ENCODE measurements at places on chromosomes 6 and 20. TPM values are rescaled to one million over a fixed set of nuclear protein-coding genes. Genes with fewer than 3 reads are reported as not detected.

DNA sequence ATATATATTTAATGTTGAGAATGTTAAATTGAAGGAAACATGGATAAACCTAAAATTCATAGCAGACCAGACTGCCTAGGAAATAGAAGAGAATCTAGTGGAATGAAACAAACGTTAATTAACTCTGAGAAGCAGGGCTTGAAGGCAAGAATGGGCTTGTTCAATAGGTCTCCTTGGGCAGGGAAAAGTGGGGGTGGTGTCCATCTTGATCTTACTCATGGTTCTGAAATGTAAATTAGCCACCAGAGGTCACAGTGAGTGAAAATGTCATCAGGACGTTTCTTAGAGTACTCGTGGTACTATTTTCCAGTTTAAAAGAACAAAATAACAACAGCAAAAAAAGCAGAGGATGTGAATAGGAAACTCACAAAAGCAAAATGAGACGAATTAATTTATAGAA lies 66.8 kb upstream of the BTBD3 start:
- no peaks in the 10 kb centered on the region for H3K4me1 ChIP-seq
- no peaks in the 10 kb centered on the region for H3K27me3 ChIP-seq
- DNase-seq: no peak
- H3K4me3 ChIP-seq: no peak overlapping the region
- H3K36me3 ChIP-seq: no peaks in the 10 kb centered on the region

DNA sequence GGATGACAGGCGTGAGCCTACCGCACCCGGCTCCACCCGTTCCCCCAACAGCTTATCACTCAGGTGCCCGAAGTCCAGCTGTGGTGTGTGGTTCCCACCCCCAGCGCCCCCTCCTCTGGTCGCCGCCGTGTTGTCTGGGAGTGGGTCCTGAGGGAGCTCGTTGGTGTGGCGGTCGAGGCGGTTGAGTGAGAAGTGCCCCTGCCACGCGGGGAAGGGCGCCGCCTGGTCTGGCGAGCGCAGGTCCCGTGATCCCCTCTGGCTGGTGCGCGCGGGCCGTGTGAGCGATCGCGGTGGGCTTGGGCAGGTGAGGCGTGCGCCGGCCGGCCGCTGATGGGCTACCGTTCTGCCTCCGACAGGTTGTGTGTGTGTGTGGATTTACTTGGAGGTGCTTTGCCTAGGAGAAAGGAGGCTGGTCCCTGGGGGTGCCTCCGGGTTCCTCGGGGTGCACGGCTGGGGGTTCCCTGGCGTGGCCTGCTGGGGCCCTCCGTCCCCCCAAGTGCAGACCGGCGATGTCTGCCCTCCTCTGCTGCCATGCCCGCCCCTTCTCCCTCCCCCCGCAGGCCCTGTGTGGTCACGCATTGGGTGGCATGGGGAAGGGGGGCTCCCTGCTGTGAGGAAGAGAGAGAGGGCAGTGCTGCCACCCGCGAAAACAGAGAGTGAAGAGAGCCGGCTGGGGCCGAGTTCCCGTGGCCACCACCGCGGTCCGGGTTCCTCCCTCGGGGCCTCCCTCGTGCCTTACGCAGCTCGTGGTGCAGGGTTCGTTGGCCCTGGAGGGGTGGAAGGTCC lies 336.0 kb upstream of the DEFB115 start:
- no peaks in the 10 kb centered on the region for H3K4me1 ChIP-seq
- no peak for DNase-seq
- H3K27me3 ChIP-seq: no peaks in the 10 kb centered on the region
- H3K27ac ChIP-seq: no peak overlapping the region
- no peak overlapping the region for H3K4me3 ChIP-seq

- no peak overlapping the region for H3K4me3 ChIP-seq
- H3K27ac ChIP-seq: no peak overlapping the region
- H3K27me3 ChIP-seq: no peaks in the 10 kb centered on the region
- H3K4me1 ChIP-seq: no peaks in the 10 kb centered on the region
- H3K36me3 ChIP-seq: no peaks in the 10 kb centered on the region
These were observed 213.0 kb upstream of the CDYL start for GRCh38 chr6:4563156-4563555.

The C20orf141 gene
- total RNA-seq: not detected

GRCh38 chr20:3576363-3576762 lies 86.8 kb downstream of the GFRA4 start:
- H3K27ac ChIP-seq: no peak overlapping the region
- DNase-seq: no peak
- no peaks in the 10 kb centered on the region for H3K4me1 ChIP-seq
- no peak overlapping the region for H3K4me3 ChIP-seq
- peaks cover 9% of the 10 kb centered on the region for H3K36me3 ChIP-seq
- no peaks in the 10 kb centered on the region for H3K27me3 ChIP-seq

- no peak overlapping the region for H3K4me3 ChIP-seq
- no peaks in the 10 kb centered on the region for H3K4me1 ChIP-seq
- H3K27me3 ChIP-seq: no peaks in the 10 kb centered on the region
- no peak overlapping the region for H3K27ac ChIP-seq
- no peak for DNase-seq
- no peaks in the 10 kb centered on the region for H3K36me3 ChIP-seq
These were observed 1712.2 kb downstream of the GRIK2 start for GRCh38 chr6:103105686-103106085.

DNA sequence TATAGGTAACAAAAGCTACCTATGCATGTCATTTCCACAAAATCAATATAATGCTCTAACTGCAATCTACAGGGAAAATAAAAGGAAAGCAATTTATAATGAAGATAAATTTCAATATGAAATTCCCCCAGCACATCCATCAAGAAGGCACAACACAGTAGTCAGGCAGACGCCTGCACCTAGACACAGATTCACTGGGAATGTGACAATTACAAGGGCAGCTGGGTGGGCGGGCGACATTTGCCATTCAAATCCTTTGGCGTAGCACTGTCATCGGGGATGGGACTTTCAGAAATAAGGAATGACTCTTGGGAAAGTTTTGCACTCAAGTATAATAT lies 60.4 kb downstream of the SULF2 start:
- no peak overlapping the region for H3K4me3 ChIP-seq
- peaks cover 9% of the 10 kb centered on the region for H3K36me3 ChIP-seq
- no peaks in the 10 kb centered on the region for H3K27me3 ChIP-seq
- no peak for DNase-seq
- peaks cover 52% of the 10 kb centered on the region for H3K4me1 ChIP-seq

The SEL1L2 gene
- not detected for total RNA-seq

The KIAA0408 gene
- total RNA-seq: 2.7 TPM

The MUCL3 gene
- not detected for total RNA-seq

The CRIP3 gene
- not detected for total RNA-seq

DNA sequence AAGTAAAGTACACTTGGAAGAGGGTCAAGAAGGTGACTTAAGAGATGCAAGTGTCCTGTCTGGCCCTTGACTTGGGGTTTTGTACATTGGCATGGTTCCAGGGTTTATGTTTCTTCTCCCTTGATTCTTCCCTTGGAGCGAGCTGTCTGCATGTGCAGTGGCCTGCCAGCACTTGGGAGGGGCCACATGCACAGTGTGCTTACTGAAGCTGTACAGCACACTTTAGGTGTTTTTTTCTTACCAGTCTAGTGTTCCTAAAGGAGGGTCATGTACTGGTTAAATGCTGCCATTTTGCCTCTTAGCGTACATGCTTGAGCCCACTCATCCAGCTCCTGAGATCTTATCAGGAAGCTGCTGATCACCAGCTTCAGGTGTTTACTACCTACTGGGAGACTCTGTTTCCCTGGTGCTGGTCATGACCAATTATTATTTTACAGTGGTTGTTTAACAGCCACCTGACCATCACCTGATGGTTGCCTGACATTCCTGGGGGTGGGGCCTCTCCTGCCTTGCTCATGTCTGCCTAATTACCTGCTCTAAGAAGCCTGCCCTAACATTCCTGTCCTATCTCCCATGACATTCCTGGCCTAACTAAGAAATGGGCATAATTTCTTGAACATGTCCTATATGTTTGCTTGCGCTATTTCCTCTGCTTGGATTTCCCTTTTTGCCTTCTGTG lies 182.9 kb downstream of the MCHR2 start:
- H3K27ac ChIP-seq: no peak overlapping the region
- H3K4me3 ChIP-seq: no peak overlapping the region
- no peak for DNase-seq
- no peaks in the 10 kb centered on the region for H3K36me3 ChIP-seq
- H3K27me3 ChIP-seq: peaks cover 30% of the 10 kb centered on the region

DNA sequence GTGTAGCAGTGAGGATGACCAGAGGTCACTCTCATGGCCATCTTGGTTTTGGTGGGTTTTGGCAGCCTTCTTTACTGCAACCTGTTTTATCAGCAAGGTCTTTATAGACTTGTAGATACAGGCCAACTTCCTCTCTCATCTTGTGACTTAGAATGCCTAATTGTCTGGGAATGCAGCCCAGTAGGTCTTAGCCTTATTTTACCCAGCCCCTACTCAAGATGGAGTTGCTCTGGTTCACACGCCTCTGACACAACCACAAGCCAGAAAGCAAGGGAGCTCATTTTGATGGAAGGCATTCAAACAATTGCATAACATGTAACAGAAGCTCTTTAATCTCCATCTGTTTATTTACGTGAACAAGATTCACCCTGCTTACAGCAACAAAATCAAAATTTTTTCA lies 492.0 kb upstream of the SULF2 start:
- no peak overlapping the region for H3K4me3 ChIP-seq
- no peak for DNase-seq
- no peaks in the 10 kb centered on the region for H3K36me3 ChIP-seq

- peaks cover 30% of the 10 kb centered on the region for H3K36me3 ChIP-seq
- H3K4me1 ChIP-seq: no peaks in the 10 kb centered on the region
- H3K27ac ChIP-seq: no peak overlapping the region
- no peaks in the 10 kb centered on the region for H3K27me3 ChIP-seq
- no peak overlapping the region for H3K4me3 ChIP-seq
These were observed 153.1 kb upstream of the SIM1 start for GRCh38 chr6:100617633-100618350.

- no peak overlapping the region for H3K4me3 ChIP-seq
- DNase-seq: no peak
- H3K27me3 ChIP-seq: no peaks in the 10 kb centered on the region
- no peaks in the 10 kb centered on the region for H3K36me3 ChIP-seq
- no peaks in the 10 kb centered on the region for H3K4me1 ChIP-seq
These were observed 41.0 kb upstream of the COL21A1 start for GRCh38 chr6:56288347-56288746.

The GGTLC1 gene
- not detected for total RNA-seq

The OR2W1 gene
- total RNA-seq: not detected

DNA sequence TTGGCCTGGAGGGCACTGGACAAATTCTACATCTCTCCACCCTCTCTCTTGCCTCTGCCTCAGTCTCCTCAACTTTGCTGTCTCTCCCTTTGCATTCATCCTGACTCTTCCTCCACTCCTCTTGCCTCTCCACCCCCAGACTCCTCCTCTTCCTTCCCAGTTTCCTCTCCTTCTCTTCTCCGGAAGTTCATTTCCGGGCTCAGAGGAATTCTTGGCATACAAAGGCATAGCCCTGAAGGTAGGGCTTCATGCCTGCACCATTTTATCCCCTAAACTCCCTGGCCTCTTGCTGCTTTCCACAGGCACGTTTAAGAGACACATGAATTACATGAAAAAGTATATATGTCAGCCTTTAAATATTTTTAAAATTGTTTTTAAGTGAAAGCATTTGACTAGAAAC lies 10.6 kb downstream of the BFSP1 start:
- DNase-seq: no peak
- no peak overlapping the region for H3K4me3 ChIP-seq
- no peak overlapping the region for H3K27ac ChIP-seq
- no peaks in the 10 kb centered on the region for H3K36me3 ChIP-seq
